ENCODE measurements at places on chromosomes 3 and 15.
A peak's percentile ranks its signal among the peaks of the same experiment; 100 is the strongest.

GRCh38 chr3:32373844-32374243 lies 17.8 kb upstream of the CMTM7 start:
- no peak for DNase-seq

DNA sequence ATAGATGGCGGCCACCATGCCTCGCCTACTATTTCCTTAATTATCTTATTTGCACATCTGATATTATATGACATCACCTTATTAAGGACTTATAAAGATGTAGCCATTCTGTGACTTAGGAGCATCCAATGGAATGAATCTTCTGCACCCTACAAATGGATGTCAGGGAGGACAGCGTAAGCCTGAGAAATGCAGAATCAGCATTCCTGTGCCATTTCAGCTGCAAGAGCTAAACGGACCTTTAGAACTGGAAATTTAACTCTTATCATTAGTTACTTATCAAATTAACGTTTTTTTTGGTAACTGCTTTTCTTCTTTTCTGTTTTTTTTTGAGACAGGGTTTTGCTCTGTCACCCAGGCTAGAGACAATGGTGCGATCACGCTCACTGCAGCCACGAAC lies 65.6 kb downstream of the LMLN start:
- no peak for DNase-seq

DNA sequence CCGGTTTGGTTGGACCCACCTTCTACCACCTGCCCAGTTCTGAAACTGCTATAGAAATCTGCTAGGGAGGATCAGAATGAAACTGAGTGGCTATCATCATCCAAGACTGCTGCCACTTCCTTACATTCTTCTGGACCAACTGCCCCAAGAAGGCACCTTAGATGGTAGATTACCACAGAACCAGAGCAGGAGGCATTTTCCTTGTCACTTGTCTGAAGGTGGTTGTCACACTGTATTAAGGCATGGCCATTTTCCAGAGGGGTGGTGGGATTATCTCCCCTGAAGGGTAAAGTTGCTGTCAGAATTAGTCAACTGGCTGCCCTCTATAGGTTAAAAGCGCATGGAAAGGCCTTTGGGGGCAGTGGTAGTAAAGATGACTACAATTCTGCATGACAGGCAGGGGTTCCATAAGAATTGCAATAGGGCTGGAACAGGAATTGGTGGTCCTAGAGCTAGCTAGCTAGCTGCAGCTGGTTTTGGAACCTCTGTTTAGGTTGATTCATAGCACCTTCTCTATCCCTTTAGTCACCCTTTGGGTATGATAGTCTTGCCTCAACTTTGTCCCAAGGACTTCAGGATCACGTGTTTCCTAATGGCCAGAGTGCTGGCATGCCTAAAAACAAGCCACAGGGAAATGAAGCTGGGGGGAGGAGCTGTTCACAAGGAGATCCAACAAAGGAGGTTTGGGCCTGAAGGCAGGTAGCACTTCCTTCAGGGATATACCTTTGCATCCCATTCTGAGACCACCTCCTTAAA lies 4.8 kb upstream of the CSPG5 start:
- no peak for DNase-seq

GRCh38 chr15:41207687-41208448 lies 22.7 kb downstream of the EXD1 start:
- DNase-seq, result no peak

DNA sequence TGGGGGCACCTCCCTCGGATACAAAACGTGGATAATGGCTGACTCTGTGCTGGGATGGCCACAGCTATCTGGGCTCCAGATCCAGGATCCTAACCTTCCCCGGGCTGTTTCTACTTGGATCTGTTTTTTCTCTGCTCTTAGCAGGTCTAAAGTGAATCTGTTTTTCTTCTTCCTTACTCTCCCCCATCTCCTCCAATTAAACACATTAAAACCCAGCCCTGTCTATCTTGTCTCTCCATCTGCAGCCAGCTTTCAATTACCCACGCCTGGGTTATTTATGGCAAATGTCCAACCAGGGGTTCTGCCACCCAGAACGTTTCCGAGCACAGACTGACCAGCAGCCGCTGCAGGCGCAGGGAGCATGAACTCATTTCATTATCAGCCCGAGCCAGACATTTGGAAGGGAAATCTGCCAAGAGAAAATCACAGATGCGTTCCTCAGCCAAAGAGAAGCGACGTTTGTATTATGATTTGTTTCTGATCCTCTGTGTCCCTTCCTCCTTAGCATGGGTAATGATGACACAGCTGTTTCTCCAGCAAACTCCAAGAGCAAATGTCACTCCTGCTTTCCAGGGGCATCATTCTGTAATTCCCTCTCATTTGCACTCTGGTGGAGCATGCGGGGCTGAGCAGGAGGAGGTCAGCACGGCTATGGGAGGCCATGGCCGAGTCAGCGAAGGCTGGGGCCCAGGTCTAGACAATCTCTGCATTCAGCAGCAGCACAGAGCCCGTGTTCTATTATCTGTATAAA lies 42.0 kb downstream of the UMPS start:
- DNase-seq, result no peak

DNA sequence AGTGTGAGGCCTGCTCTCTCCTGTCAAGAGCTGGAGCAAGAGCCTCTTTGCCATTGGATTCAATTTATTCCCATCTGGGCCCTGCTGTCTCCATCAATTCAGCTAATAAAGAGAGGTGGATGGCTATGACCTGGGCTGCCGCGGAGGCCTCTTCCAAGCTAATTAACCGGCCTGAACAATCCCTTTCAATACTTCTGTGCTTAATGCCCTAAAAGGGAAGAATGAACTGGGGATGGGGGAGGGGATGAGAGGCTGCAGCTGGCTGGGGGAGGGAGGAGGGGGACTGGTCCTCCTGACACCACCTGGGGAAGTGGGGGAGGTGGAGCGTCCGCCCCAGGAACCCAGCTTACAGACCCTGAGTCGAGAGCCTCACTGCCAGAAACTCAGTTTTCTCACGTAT lies 33.4 kb upstream of the PRR23E start:
- DNase-seq, result no peak

DNA sequence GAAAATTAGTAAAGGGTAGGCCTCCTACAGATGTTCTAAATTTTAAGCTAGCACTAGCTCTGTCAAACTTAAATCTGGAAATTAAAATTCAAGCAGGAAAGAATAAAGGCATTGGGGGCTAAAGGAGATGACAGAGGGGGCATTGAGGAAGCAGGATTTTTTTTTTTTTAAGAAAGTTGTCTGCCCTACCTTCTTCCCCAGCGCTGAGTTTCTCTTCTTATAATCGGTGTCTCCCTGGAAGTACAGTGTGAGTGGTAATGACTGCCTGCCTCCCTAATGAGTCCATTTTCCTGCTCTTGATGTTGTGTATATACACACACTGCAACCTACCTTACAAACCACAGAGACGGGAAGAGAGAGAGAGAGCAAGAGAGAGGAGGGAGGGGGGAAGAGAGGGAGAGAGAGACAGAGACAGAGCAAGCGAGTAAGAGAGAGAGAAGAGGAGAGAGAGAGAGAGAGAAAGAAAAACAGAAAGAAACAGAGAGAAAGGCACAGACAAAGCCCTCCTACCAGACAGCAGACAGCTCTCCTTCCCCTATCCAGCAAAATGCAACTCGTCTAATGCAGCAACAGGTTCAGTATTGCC lies 47.0 kb downstream of the ZBTB20 start:
- peak; percentile 31 for DNase-seq

- no peak for DNase-seq
These were observed 48.6 kb downstream of the CFAP92 start for GRCh38 chr3:128945041-128945877.
